Pulmonary artery endothelial cell (primary cell): ENCODE measurements at places on chromosomes 16 and 17.
A peak's percentile ranks its signal among the peaks of the same experiment; 100 is the strongest.

GRCh38 chr17:50460831-50461526 is 7.7 kb downstream of the CHAD start:
- no peak for DNase-seq

DNA sequence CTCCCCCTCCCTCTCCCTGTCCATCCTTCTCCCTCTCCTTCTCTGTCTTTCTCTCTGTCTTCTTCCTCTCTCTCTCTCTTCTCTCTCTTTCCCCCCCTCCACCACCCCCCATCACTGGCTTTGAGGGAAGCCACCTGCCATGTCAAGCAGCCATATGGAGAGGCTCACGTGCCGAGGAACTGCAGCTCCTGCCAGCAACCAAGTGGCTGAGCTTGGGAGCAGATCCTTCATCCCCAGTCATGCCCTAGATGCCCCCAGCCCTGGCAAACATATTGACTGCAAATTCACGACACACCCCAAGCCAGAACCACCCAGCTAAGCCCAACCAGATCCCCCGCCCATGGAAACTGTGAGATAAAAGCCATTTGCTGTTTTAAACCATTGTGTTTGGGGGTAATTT is 40.9 kb upstream of the RBFOX3 start:
- no peak for DNase-seq

GRCh38 chr17:81917565-81918332 is at the start of gene SIRT7:
Gene SIRT7, minus strand, starts transcription at chr17:81918176. Its CDS starts 45 bp downstream, at chr17:81918131.
- DNase-seq = no peak

GRCh38 chr17:679491-679890 is 35.1 kb downstream of the VPS53 start:
- no peak for DNase-seq

DNA sequence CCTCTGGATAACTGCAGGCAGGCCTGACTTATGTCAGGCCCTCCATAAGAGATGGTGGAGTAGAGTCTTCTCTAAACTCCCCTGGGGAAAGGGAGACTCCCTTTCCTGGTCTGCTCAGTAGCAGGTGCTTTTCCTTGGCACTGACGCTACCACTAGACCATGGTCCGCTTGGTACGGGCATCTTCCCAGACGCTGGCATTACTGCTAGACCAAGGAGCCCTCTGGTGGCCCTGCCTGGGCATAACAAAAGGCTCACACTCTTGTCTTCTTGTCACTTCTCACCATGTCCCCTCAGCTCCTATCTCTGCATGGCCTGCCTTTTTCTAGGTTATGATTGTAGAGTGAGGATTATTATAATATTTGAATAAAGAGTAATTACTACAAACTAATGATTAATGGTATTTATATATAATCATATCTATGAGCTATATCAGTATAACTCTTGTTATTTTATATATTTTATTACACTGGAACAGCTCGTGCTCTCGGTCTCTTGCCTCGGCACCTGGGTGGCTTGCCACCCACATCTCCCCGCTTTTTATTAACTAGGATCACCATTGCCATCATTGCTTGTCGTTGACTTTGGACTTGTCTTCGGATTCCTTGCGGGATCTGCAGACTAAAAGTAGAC is 59.8 kb upstream of the ARL4D start:
- DNase-seq = no peak

DNA sequence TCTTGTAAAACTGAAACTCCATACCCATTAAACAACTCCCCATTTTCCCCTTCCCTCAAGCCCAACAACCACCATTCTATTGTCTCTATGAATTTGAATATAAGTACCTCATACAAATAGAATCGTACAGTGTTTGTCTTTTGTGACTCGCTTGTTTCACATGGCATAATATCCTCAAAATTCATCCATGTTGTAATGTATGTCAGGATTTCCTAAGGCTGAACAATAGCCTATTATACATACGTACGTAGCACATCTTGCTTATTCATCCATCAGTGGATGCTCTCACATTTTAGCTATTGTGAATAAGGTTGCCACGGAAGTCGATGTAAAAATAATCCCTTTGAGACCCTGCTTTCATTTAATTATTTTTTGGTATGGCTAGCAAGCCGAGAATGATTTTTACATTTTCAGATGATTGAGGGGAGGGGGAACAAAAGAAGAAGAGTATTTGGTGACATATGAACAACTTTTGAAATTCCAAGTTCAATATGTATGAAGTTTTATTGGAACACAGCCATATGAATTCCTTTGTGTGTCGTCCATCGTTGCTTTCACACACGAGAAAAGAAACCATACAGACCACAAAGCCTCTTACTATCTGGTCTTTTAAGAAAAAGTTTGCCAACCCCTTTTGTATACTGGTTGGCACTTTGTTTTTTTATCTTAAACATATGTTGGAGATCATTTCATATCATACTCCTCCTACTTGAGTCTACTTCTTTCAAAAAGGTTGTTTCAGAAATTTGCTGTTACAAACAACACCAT is 371.2 kb downstream of the NPIPA8 start:
- DNase-seq = no peak

GRCh38 chr17:65657251-65657828 is 95.9 kb upstream of the AXIN2 start:
- DNase-seq = no peak

DNA sequence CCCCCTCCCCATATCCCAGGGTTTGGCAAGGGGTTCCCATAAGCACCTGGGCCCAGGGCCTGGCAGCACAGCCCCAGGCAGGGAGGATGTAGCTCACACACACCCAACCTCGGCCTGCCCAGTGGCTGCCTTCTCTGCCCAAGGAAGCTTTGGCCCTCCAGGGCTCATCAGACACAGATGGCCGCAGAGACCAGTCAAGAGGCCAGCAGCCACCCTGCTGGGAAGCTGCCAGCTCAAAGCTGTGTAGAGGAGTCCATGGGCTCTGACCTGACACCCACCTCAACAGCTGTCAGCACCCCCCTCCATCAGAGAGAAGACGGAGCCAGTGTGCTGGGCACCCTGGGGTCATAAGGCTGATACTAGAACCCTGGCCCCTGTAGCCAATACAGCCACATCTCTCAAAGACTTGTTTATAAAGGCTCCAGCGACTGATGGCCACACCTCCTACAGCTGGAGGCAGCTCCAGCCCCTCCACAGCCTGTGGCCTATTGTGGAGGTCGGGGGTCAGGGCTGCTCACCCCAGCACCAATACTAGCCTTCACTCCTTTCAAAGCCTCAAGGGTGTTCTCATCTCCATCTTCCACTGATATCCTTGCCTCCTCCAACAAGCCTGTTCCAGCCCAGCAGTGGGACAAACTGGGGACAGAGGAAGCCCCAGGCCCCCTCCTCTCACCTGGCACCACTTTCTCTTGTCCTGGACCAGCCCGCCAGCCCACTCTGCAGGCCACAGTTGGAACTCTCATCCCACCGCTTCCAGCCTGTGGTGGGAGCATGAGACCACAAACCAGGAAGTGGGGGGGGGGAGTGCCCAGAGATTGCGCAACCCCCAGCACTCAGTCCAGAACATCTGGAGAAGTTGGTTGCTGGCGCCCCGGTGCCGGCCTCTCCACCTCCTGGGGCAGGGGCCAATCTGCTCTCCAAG is 2.2 kb upstream of the MPG start:
- no peak for DNase-seq

- DNase-seq = no peak
Observed at GRCh38 chr16:50505714-50506542, 42.3 kb upstream of the NKD1 start.

GRCh38 chr16:57700781-57701551 is 6.4 kb downstream of the DRC7 start:
- no peak for DNase-seq

GRCh38 chr16:25172831-25173230 is 43.9 kb upstream of the AQP8 start:
- DNase-seq = no peak

DNA sequence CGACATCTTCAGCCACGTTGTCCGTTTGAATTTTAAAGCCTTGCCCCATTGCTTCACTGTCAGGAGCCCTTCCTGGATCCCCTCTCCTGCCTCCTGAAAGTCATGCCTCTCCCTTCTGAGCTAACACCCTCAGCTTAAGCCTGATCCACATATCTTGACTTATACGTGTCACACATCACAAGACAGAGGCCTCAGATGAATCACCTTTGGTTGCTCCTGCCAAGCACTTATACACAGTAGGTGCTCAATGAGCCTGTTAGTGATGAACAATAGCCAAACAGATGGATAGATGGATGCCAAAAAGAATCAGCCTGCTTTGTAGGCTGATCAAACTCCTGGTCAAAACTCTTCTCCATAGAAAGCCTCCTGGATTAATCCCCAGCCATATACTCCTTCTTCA is 31.8 kb downstream of the PITPNM3 start:
- no peak for DNase-seq

DNA sequence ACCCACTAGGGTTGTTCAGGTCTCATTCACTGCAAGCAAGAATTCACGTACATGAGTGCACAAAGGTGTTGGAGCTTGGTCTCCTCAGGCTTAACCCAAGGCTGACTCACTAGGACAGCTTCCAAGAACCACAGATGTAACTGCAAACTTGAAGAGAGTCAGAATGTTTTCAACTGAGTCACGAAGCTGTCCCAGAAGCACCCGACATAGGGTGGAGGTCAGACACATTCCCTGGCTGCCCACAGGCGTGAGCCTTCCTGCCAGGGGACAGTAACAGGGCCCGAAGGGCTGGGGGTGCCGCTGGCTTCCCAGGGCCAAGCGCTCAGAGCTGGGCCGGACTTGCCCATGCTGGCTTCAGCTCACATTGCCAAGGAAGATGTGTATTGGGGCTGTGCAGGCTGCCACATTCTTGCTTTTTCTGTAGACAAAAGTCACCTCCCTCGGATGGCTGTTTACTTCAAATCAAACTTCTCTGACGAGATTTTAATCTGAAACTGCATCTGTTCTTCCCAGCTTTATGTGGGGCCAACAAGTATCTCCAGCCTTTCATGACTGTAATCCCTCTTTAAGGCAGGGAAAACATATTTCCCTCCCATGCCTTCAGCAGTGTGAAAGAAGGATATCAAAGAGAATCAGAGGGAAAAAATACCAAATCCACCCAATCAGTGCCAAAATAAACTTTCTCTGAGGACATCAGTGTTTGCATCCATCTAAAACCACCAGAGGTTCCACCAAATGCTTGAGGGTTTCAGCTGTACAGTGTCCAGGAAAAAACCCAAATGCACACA is 14.3 kb downstream of the CMTM3 start:
- peak; percentile 20 for DNase-seq

GRCh38 chr16:76222087-76222486 is 55.1 kb upstream of the CNTNAP4 start:
- no peak for DNase-seq

DNA sequence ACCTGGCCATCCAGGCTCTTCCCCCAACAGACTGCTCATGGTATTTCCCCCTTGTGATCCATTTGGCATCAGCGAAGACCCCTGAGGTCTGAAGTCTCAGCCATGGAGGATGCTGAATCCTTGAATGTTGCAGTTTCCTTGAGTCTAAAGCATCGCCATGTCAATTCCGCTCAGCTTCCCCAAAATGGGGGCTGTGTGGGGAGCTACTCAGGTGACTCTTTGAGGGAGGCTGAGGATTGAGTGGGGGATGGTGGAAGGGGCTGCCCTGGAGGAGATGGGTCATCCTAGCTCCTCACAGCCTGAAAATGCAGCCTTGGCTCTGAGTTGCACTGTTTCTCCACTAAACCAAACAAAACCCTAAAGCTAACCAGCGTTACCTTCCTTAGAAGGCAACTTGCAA is 2.6 kb downstream of the C16orf78 start:
- DNase-seq = no peak

- no peak for DNase-seq
Observed at GRCh38 chr17:41972571-41973407, 6.2 kb downstream of the CNP start.

GRCh38 chr16:35207059-35207999 is 1747.9 kb downstream of the TP53TG3F start:
- DNase-seq = no peak

- peak; percentile 26 for DNase-seq
Observed at GRCh38 chr17:82876602-82877379, 37.0 kb upstream of the ZNF750 start.

- no peak for DNase-seq
Observed at GRCh38 chr17:77723909-77724875, 234.3 kb upstream of the TNRC6C start.

DNA sequence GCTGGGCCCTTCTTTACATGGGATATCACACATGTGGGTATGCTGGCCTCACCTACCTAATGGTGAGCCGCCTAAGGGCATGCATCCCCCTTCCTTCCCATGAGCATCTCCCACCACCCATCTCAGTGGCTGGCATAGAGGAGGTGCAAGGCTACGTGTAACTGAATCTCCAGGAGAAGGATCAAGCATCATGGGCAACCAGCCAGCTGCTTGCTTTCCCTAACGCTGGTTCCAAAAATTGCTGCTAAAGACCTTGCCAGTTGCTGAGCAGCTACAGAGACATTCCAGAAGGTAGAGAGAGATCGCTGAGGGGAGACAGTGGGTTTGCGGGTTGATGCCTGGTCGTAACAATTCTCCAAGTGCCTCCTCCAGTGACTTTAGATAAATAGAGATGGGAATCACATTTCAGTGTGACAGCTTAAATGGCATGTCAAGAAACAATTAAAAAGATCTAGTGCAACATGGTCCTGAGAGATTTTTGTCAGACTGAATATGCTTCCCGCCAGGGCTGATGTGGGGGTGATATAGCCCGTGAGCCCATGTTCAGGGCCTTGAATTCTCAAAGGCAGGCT is 378.4 kb upstream of the CDH5 start:
- DNase-seq = no peak

- no peak for DNase-seq
Observed at GRCh38 chr17:82246365-82247181, 17.7 kb downstream of the SLC16A3 start.

DNA sequence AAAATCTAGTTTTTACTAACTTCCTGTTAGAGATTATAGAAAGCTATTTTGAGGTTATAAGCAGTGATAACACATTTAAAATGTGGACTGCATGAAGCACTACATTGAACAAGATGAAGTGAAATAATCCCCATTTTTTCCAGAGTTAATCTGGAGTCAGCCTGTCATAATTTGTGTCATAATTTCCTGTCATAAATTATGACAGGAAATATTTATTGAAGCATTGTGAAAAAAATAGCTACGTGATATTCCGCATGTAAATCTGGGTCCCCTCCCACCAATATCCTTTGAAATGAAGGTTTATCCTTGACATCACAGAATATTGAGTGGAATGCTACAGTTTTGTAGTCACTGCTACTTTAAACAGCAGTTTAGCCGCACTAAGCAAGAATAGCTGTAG is 40.1 kb downstream of the OMG start:
- no peak for DNase-seq

- no peak for DNase-seq
Observed at GRCh38 chr17:929586-929985, 50.0 kb downstream of the NXN start.

- DNase-seq = no peak
Observed at GRCh38 chr17:46150216-46150963, 42.8 kb downstream of the KANSL1 start.

GRCh38 chr17:64984181-64984580 is 64.9 kb upstream of the LRRC37A3 start:
- no peak for DNase-seq

- no peak for DNase-seq
Observed at GRCh38 chr16:76913046-76913445, 277.9 kb upstream of the MON1B start.

- no peak for DNase-seq
Observed at GRCh38 chr16:84751241-84751640, 51.4 kb downstream of the USP10 start.
